ENCODE measurements at places on chromosomes 1 and 21.

GRCh38 chr1:47638240-47638639 is 200.4 kb downstream of the FOXD2 start:
- DNase-seq: no peak

- no peak for DNase-seq
These were observed 87.5 kb upstream of the RUNX3 start for GRCh38 chr1:25017436-25018109.

DNA sequence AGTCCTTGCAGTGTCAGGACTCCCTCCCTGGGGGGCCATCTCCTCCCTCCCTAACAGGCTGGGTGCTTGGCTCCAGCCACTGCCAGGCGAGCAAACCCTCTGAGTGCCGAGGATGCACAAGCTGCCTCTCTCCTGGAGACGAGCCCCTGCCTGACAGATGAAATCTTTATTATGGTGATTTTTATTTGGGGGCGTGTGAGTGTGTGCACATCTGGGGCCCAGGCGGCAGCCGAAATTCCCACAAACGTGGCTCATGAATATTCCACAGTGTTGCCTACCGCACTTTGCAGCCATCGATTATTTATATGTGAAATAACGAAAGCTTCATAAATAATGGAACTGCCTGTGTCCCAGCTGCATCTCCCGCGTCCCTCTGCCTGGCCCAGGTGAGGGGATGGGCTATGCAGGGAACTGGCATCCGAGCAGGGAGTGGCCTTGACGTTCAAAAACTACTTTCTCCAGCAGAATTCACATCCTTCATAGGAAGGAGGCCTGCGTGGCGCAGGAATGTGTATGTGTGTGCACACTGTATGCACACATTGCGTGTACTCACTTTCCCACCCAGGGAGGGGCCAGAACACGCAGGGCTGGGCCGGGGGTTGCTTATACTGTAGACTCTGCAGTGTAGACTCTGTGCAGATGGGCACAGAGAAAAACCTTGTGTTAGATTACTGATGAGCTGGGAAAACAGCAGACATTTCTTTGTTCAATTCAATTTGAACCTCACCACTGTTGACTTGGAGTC is 73.1 kb downstream of the UBIAD1 start:
- no peak for DNase-seq

DNA sequence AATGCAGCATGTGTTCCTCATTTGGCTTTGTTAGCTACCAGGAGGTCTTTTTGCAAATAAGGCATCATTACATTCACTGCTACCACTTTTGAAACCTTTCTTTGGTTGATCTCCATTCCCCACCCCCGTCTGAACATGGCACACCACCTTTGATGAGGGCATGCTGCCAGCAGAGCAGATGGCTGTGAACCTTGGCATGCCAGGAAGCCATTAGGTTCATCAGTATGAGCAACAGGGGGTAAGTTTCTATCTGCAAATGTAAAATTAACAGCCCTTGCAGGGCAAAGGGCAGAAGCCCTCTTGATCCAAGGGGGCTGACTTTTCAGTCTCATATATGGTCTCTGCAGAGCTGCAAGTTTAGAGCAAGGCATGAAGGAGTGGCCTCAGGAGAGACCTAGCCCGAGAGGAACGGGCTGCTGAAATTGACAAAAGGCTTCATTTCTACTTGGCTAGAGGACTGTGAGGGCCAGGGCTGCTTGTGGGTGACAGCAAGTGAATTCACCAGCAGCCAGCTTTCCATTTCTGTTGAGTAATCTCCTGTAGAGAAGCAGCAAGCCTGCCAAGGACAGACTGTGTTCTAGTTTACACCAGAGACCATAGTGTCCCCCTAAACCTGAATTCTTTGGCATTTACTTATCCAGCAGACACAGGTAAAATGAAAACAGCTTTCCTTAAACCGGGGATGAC is 127.9 kb downstream of the ZNF326 start:
- no peak for DNase-seq

GRCh38 chr1:99115231-99115630 is 110.6 kb upstream of the PLPPR5 start:
- no peak for DNase-seq

- no peak for DNase-seq
These were observed 14.8 kb downstream of the AVPR1B start for GRCh38 chr1:206102292-206102936.

- peak; percentile 55 for DNase-seq
These were observed 82.8 kb downstream of the TGFBR3 start for GRCh38 chr1:91803123-91803522.

GRCh38 chr1:177969109-177969508 is 749 bp downstream of the SEC16B start:
- DNase-seq: no peak

GRCh38 chr21:42562816-42563215 is 49.2 kb downstream of the SLC37A1 start:
- no peak for DNase-seq

- DNase-seq: no peak
These were observed 123.0 kb upstream of the TMPRSS2 start for GRCh38 chr21:41630917-41631316.

GRCh38 chr1:29392036-29392435 is 155.7 kb downstream of the PTPRU start:
- no peak for DNase-seq

Measured in NCI-H2029 (cell line).